EL (cell line): ENCODE measurements at places on chromosomes 2 and 18.

DNA sequence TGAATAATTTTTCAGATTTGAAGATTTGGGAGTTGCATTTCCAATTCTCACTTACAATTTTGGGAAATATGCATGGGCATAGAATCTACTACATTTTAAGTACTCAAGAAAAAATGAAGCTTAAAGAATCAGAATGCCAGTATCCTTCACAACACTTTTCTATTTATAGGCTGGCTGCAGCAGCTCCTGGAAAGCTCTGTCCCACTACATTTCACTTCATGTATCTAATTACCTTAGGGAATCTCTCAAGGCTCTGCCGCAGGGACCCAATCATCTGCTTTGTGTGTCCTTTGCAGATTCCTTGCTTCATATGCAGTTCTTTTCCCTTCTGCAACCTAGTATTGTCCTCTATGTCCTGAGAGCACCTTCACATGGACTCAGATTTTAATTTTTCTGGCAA is 102.9 kb downstream of the NUP35 start:
- DNase-seq = no peak

GRCh38 chr2:31275976-31276375 is 42.0 kb downstream of the EHD3 start:
- no peak for DNase-seq

DNA sequence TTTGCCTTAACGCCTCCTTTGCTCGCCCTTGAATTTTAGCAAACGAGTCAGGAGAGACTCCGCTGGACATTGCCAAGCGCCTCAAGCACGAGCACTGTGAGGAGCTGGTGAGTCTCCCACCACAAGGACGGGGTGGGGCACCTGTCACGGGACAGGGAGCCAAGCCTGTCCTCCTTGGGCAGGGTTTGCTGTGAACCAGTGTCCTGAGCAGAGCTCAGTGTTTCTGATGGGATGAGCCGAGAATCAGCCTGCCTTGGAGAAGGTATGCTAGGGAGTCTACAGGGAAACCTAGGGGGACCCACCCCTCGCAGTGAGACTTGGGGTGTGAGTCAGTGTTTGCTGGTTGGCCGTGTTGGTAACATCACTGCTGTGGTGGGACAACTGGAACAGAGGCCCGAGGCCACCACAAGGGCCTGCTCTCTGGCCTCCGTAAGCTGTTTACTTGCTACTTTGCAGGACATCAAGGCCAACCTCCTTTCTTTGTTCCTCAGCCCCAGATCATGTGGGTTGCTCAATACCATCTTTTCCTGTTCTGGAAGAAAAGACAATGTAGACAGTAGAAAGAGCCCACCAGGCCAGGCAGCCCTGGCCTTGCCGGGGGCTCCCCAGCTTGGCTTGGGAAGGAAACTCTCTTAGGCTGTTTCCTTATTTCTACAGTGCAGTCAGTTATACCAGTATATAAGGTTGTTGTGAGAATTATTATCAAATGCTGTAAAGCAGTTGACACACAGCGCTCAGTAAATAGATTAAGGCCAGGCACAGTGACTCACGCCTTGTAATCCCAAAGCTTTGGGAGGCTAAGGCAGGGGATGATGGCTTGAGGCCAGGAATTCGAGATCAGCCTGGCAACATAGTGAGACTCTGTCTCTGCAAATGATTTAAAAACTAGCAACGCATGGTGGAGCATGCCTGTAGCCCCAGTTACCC is 42.4 kb downstream of the ITGB1BP1 start:
- peak; percentile 92 for DNase-seq

DNA sequence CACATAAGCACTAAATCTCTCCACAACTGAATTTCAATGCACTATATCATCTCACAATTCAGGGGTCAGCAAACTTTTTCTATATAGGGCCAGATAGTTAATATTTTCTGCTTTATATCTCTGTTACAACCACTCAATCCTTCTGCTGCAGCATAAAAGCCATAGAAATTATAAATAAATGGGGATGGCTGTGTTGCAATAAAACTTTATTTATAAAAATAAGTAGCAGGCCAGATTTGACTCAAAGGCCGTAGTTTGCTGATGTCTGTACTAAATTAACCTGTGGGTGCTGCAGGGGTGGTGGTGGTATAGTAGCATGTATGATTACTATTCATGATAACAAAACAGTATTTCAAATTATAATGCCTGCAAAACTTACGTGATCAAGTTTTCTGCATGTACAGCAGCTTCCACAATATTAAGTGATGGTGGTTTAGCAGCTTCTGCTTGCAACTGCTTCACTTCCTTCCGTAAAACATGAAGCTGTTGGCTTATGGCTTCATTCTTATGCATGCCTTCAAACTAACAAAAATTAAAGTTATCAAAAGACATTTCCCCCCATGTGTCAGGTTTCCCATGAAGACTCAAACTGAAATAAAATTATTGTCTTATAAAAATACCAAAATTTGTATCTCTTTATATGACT is 64.1 kb downstream of the SIGLEC15 start:
- DNase-seq = no peak

DNA sequence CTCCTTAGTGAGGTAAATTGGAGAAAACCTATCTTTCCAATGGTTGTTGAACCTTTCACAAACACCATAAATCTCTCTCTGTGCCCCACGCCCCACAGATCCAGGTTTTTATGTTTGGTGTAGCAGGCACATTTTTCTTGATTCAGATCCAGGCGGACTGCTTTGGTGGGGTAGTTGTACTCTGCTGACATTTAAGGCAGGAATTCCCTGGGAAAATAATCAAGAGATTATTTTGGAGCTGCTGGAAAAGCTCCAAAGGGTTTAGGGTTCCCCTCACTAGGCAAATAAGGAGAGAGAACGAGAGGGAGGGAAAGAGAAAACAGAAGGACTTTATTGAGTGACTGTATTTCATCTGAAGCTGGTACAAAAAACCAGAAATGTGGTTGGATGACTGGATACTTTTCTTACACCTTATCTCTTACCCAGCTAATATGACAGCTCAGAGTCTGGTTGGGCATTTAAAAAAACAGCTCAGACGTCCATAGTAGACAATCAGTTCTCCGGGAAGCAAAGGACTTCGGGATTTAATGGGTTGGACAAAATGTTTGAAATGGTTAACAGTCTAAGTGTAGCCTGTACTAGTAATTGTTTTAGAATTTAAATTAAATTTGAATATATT is 3.6 kb upstream of the AQP4 start:
- no peak for DNase-seq

GRCh38 chr2:187552381-187552780 is 1.9 kb downstream of the TFPI start:
- DNase-seq = no peak

DNA sequence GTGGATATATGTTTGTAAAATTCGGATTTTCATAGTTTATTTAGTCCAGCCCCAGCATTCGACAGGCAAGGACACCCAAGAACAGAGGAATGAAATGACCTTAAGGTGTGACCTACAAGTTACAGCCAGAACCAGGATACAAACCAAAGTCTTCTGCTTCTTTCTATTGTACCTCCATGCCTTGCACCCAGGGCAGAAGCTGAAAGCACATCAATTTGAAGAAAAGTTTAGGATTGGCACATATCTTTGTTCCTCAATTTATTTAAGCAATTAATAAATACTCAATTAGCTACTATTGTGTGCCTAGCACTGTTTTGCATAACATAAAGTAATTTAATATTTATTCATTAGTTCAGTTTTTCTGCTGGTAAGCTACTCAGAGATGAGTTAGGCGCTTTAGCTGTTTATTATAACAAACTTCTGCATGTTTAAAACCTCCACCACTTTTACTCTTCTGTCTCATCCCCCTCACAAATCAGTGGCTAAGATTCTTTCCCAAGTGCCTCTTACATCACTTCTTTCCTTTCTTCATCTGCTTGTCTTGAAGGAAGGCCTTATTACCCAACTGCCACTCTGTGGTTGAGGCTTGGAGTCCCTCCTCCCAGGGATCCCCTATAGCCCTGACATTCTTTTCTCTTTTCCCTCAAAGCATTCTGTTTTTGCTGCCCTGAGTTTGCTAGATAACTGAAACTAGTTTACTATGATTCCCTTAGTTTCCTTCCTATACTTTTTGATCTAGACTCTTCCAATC is 37.1 kb upstream of the DARS1 start:
- DNase-seq = no peak

- DNase-seq = no peak
Observed at GRCh38 chr2:170191166-170191866, 13.4 kb downstream of the MYO3B start.

DNA sequence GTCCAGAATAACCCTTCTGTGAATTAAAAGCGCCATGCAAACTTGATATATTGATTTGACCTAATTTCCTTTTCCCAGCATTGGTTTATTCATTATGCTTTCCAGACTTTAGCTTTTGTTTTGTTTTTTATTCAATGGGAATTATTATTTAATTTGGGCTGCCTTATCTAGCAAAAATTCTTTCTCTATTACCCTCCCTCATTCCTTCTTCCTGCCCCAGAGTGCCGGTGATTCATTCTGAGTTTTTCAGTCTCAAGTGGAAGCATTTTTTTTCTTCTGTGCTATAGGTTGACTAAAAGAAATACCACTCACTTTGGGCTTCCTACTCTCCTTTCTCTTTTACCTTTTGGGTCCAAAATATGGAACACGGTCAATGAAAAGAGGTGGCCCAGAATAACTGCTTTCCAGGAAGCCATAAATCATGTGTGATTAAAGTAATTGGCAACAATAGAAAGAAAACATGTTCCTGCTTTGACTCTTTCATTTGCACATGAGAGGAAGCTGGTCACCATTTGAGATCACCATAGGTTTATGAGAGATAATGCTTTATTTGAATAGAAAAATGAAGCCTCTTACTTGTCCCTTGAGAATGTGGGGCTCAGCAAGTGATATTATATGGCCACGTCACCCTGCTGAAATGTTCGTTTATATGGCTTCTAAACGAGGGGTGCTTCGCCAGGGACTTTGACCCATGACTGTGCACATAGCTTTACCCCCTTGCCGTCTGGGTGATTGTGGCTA is 422.8 kb upstream of the ZEB2 start:
- peak; percentile 79 for DNase-seq
